ENCODE measurements at places on chromosomes 4 and X.

DNA sequence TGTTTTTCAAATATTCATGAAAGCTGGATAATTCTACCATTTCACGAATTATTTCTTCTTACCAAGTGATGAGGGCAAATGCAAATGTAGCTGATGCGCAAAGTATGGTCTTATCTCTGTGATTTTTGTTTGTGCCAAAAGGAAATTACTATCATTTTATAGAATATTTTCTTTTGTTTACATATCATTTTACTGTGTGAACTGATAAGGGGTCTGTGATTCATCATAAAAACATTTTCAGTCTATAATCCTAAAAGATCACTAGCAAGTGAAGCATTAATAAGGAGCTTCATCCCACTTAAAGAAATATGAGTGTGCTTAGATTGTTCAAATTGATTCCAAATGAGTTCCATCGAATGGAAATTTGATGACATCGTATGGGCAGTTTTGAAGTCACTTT is 694 bp downstream of the CSN3 start:
- DNase-seq: no peak

DNA sequence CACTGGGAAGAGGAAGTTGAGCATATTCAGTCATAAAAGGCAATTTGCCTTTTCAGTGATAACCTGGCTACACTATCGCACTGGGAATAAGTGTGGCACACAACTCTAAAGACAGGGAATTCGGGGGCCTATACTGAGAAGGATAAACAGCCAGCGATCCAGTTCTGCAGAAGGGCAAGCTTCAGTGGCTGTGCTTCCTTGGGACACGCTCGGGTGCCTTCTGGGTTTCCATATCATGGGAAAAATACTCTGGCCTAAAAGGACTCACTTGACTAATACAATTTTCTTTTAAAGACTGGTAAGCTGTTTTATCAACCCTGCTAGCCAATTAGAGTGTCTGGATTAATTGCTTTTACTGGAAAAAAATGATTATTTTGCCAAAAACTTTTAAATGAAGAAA is 58.5 kb downstream of the TENM3 start:
- DNase-seq: no peak

GRCh38 chr4:38803833-38804653 is 548 bp downstream of the TLR1 start:
- DNase-seq: no peak

GRCh38 chr4:8404791-8405515 is 35.6 kb downstream of the ACOX3 start:
- DNase-seq: no peak

- DNase-seq: no peak
Measured at GRCh38 chrX:5730556-5730955, 498.1 kb downstream of the NLGN4X start.

GRCh38 chr4:70559211-70559830 is 32.7 kb upstream of the AMBN start:
- no peak for DNase-seq

Measured in NCI-H1105 (cell line).